Stimulated activated CD4-positive, alpha-beta T cell treated with anti-CD3 and anti-CD28 coated beads, Interleukin-12 subunit alpha, Interleukin-12 subunit beta, amount 100 ng/mL, for 48 hours (primary cell): ENCODE measurements at places on chromosomes 1 and 21.

DNA sequence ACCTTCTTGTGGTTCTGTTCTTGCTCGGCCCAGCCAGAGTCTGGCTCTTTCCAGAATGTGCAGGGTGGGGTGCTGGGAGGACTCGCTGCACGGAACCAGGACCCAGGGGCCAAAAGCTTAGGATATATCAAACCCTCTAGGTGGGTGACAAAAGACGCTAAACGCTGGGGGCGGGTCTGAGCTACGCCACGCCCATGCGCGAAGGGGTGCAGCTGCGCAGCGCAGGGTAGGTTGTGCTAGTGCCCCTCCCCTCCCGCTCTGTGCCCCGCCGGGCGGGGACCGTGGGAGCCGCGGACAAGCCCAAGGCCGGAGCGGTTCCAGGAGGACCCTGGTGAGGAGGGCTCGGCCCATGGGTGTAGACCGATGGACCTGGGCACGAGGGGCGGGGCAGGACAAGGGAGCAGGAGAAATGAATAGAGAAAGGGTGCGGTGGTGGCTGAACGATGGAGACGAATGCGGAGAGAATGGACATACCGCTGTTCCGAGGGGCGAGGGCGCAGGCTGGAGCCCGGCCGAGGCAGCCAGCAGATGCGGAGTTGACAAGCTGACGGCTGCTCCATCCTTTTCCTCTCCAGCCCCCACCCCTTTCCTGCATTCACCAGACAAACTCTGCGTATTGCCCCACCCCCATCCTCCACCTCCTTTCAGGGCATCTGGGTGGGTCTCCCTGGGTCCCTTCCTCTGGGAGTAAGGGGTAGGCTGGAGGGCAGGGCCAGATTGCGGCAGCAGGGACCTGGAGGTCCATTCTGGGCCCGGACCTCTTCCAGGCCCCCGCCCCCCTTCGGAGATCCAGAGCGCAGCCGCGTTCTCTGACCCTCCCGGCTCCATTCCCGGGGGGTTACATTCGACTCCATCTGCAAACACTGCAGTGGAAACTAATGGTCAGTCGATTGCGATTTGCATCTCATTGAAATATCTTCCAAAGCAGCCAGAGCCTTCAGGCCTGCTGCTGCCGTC is at the start of gene RUSC1:
TSS of gene RUSC1 (plus strand) at position 234 of the 957 bp plus-strand sequence. CDS start 880 bp downstream, outside the sequence.
- peak; percentile 61 for DNase-seq

- DNase-seq = no peak
Measured at GRCh38 chr1:170700842-170701615, 37.1 kb downstream of the PRRX1 start.

DNA sequence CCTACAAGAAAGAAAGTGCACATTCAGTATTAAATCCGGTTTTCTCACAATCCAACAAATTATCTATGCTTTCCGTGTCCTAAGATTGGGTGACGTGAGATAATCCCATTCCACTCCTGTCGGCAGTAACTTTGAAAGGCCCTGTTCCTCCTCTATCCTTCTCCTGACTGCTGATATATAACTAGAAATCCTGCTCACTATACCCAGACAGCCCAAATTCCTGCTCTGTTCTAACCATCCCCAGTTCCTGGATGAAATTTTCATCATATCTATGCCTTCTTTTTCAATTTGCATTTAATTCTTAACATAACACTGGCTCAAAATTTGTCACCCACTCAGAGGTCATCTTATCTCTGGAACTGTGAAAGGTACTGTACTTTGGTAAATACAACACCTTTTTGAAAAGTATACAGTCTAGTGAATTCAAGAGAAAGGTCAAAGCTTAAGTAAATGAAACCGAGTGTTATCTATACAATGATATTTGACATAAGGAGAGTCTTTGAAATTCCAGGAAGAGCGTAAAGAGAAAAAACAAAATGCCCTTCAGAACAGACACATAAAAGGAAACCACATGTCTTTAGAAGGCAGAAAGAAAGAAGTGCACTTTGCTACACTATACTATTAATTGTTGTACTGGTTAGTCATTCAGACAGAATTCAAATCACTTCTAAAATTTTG is 200.5 kb upstream of the NEGR1 start:
- no peak for DNase-seq

DNA sequence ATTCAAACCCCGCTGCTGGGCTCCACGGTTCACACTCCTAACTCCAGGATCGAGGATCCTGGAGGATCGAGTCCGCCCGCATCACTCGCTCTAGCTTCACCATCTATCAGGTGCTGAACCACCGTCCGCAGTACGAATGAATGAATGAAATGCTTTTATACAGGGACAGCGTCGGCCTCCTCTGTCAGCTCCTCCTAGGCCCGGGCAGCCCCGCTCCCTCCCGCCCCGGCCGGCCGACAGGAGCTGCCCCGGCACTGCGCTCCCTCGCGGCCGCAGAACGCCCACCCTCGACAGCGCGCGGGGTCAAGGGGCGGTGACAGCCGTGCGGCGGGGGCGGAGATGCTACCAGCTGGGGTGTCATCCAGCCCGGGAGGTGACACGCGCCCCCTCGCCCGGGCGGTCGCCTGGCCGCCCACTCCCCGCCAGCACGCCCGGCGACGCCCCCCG is 520 bp downstream of the ZBTB17 start:
- DNase-seq = peak; percentile 74

GRCh38 chr1:177794376-177794991 is 175.4 kb downstream of the SEC16B start:
- DNase-seq = no peak

DNA sequence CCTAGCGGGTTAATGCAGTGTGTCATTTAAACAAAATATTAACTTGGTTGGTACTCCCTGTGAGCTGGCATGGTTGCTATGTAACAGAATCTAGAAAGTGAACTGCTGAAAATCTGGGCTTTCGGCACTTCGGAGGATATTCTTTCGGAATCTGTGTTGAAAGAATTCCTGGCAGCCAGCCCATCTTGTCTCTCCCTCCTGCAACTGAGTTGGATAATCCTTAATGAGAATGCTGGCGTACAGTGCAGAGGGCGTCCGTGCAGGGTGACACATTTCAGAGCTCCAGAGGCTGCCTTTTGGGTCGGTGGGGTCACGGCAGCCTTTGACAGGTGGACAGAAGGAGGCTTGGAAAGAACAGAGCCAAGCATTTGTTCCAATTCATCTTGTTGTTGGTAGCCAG is 3.7 kb downstream of the KAZN start:
- DNase-seq = no peak

DNA sequence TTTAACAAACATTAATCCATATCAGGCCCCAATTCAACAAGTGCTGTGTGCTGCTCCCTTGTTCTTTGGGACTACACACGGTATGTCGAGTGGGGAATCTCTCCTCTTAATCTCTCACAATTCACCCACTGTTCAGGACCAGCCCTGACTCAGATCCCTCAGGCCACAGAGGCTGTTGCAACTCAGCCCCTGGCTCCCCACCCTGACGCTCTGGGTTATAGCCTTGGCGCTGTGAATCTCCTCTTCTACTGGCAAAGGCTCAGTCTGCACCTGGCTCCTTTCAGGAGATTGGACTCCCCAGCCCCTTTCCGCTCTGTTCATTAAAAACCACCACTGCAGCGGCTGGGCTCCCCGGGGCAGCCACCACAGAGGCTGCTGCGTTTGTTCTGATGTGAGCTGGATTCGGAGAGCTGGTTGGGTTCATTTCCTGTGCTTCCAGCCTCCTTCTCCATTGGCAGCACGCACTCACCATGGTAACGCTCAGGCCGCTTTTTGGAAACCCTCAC is 13.0 kb downstream of the CAPN8 start:
- no peak for DNase-seq

GRCh38 chr1:199313444-199313843 is 674.6 kb downstream of the PTPRC start:
- DNase-seq = no peak

GRCh38 chr1:172268237-172268636 is 152.2 kb upstream of the C1orf105 start:
- DNase-seq = no peak

DNA sequence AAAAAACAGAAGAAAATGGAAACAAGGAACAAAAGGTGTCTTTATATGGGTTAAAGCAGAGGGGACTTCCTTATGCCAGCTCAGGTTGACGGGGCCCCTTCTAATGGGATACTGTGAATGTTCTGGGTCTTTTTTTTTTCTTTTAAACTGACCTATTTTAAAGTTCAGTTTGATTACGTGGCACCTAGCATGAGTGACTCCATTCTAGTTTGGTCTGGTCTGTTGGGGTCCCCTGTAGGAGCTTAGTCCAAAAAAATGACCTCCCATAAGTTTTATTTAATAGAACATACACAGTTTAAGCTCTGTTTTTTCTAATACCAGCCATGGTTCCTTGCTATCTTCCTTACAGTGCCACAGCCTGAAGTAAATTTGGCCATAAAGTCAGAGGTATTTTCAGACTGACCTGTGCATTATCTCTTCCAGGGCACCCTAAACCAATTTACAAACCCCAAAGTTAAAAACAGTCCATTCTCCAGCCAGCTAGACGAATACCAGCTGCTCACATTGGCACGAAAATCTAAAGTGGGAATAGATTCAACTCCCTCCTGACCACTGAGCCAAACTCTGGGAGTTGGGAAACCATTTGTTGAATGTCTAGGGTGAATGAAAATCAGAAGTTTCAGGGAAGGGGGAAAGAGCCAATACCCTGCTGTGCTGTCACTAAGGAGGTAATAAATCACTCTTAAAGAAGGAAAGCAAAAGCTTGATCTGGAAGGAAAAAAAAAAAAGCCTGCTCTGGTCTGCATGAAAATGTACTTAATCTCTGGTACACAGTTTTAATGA is 42.4 kb downstream of the AKNAD1 start:
- no peak for DNase-seq

- no peak for DNase-seq
Measured at GRCh38 chr1:54120698-54121481, 31.9 kb downstream of the CDCP2 start.

DNA sequence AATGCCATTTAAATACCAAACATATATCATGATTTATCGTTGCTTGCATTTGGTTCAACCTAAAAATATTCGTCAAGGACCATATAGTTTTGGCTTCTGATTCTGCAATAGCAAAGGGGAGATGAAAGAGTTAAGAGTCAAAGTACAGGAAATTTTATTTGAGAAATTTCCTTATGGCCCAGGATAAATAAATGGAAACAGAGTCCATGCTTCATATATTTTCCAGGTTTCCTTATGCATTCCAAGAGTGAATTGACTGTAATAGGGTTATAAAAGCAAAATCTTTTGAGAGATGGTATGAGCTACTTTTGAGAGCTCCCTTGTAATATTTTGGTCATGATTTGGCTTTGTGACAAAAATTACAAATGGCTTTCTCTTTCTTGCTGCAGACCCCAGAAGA is 140.1 kb downstream of the HMCN1 start:
- no peak for DNase-seq

GRCh38 chr21:43861706-43862105 is 3.3 kb upstream of the AGPAT3 start:
- DNase-seq = no peak

GRCh38 chr1:102853136-102853535 is 255.2 kb downstream of the COL11A1 start:
- no peak for DNase-seq

GRCh38 chr21:44846224-44846484 is 27.3 kb downstream of the PTTG1IP start:
- no peak for DNase-seq

DNA sequence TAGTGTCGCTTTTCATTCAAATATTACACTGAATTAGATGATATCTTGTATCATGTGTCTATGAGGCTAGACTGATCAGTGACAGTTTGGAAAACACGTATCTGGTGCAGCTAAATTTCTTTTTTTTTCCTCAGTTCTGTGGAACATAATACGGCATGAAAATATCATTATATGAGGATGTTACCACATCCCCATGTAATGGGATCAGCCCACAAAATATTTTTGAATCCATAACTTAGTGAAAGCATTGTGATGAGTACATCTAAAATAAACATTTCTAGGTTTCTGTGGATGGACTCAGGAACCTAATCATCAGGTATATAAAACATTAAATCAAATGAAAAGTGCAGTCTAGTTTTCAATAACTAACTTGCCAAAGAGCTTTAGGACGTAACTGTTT is 356.3 kb downstream of the USP25 start:
- DNase-seq = no peak

DNA sequence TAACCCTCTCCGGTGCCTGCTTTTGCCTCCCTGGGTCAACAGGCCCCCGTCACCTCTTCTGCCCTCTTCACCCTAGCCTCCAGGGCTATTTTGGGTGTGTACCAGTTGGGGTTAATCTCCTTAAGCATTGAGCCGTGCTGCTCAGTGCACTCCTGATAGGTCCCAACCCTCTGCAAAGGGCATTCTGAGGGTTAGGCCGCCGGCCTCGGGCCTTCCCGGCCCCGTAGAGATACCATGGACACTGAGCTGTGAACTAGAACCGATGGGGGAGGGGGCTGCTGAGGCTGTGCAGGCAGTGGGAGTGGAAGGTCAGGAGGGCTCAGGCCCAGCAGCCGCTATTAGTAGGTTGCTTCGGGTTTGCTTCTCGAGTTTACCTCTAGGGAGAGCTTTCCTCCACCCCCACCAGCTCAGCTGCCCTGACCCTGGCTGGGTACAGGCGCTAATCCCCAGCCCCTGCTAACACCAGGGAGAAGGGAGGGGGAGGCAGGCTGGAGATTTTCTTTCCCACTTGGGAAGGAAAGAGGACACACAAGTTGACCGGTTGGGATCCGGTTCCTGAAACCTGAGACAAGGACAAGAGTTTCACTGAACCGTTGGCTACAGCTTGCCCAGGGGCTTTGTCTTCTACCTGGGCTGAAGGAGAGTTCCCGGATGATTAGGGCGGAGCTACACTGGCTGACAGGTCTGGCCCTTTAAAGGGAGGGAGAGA is 4.8 kb downstream of the LMOD1 start:
- no peak for DNase-seq

DNA sequence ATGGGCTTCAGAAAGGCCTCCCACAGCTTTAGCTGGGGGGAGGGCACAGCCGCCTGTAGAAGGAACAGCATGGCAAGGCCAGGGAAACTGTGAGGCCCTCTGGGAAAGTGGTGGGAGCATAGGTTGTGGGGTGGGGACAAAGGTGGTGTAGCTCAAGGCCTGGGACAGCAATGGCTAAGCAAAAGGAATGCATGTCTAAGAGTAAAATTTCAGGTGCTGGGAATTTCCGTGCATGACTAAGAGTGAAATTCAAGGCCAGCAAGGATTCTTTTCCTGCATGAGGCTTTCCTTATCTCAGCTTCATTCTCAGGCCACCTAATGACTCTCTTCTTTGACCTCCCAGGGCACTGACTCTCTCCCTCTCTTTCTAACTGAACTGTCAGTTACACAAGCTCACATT is 86.5 kb upstream of the WNT4 start:
- no peak for DNase-seq

GRCh38 chr1:213568929-213569815 is 418.6 kb upstream of the PROX1 start:
- no peak for DNase-seq

DNA sequence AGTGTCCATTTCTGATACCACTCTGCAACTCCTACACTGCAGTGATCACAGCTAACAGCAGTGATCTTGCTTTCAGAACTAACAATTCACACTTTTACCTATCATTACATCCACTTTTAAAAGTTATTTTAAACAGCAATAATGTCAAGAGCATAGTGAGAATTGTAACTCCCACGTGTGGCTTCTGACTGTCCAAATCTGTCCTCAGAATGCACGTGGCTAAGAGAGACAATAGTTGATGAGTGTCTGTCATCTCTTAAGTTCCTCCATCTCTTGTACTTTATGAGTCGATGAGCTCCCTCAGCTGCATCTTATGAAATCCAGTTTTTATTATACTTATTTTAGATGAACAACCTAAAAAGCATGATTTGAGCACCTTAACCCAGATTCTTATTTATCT is 16.5 kb upstream of the CFHR5 start:
- DNase-seq = no peak

- DNase-seq = no peak
Measured at GRCh38 chr21:41699311-41699710, 67.5 kb downstream of the RIPK4 start.

GRCh38 chr1:234987415-234988154 is 141.1 kb downstream of the TOMM20 start:
- peak; percentile 46 for DNase-seq

- DNase-seq = no peak
Measured at GRCh38 chr1:160618763-160619274, 28.0 kb downstream of the SLAMF1 start.
